ENCODE measurements at places on chromosomes 2 and 18.

DNA sequence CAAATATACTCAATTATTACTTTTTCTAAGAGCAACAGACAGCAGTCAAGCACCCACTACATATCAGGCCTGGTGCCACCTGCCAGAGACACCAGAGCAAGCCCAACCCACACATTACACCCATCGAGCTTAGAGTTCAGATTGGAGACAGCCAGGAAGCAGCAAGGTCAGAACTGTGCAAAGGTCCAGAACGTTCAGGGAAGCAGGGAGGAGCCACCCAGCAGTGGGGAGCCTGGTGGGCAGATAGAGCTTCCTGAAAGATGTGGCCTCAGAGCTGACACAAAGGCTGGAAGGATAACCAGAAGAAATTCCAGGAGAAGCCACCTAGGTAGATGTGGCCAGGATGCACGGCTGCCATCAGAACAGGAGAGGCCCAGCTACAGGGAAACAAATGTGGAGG is 440.5 kb upstream of the ID2 start:
- no peak for DNase-seq

DNA sequence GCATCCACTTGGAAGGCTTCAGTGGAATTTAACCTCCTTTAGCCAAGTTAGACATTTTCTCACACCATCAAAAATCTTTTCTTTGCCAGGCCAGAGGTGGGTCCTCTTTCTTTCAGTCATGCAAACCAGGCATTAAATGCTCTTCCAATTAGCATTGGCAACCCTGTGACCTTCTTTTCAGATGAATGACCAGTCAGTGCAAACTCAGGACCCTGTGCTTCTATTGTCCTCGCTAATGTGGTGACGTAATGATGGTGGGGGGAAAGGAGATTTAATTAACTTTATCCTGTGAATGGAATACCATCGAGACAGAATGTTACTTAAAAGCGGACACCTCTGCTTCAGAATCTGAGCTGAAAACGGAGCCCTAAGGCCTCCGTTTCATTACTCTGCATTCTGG is 23.2 kb upstream of the STPG4 start:
- no peak for DNase-seq

DNA sequence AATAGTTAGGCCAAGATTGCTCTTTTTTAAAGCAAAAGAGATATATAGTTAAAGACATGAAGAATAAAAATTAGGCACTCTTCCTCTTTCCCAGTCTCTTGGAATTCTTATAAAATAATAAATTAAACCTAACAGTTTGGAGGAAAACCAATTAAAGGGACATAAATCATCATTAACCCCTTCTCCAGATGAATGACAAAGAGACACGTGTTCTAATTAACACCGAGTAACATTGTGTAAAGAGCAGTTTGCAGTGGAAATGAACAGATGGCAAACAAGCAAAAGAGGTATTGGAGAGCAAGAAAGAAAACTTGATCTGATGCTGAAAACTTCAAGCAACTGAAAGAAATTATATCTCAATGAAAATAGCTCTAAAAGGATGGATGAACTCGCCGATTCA is 48.4 kb downstream of the BCL2 start:
- no peak for DNase-seq

GRCh38 chr18:55038162-55038561 is 78.9 kb upstream of the CCDC68 start:
- DNase-seq: no peak
